Hematopoietic multipotent progenitor cell (in vitro differentiated cells): ENCODE measurements at places on chromosomes 3 and 15. TPM values are rescaled to one million over a fixed set of nuclear protein-coding genes. Genes with fewer than 3 reads are reported as not detected.

RBP2 gene
- not detected for total RNA-seq

C2CD4A gene
- total RNA-seq = under 0.01 TPM

PDZRN3 gene
- under 0.01 TPM for total RNA-seq

C3orf18 gene
- 6.2 TPM for total RNA-seq

MITF gene
- 2.2 TPM for total RNA-seq

CYFIP1 gene
- total RNA-seq = 110 TPM

TMEM43 gene
- total RNA-seq = 189 TPM

SERPINI1 gene
- 3.2 TPM for total RNA-seq

CLEC3B gene
- total RNA-seq = 12.9 TPM
